ENCODE measurements at places on chromosomes 5 and 9.
A peak's percentile ranks its signal among the peaks of the same experiment; 100 is the strongest.

DNA sequence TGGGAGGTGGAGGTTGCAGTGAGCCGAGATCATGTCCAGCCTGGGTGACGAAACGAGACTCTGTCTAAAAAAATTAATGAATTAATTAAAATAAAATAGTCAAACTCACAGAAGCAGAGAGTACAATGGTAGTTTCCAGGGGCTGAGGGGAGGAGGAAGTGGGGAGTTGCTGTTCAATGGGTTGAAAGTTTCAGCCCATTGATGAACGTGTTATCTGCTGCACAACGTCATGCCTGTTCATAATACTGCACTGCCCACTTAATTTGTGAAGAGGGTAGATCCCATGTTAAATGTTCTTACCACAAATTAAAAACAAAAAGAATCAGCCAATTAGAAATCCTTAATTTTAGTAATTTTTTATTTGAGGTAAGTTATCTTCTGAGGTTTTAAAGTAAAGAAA, 16.4 kb upstream of the RUFY1 start:
- no peak for DNase-seq

GRCh38 chr9:106797299-106797698, 65.7 kb upstream of the ZNF462 start:
- DNase-seq = no peak

DNA sequence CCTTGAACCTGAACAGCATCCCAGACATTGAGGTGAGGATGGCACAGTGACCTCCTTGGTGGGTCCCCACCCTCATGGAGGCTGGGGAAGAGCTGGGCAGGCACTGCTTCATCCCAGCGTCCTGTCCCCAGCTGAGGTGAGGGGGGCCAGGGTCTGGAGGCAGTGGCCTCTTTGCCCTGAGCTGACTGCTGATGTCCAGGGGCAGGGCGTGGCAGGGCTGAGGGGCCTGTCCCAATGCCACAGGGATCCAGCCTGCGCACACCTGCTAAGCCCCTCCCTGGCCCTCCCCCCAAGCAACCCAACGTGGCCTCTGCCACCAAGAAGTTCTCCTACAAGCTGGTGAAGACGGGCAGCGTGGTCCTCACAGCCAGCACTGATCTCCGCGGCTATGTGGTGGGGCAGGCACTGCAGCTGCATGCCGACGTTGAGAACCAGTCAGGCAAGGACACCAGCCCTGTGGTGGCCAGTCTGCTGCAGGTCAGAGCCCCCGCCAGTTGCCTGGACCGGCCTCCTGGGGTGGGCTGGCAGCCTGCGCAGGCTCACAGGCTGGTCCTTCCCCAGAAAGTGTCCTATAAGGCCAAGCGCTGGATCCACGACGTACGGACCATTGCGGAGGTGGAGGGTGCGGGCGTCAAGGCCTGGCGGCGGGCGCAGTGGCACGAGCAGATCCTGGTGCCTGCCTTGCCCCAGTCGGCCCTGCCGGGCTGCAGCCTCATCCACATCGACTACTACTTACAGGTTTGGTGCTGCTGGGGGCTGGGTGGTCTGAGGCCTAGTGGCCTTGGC, 4.9 kb upstream of the EHMT1 start:
- DNase-seq = peak; percentile 36

DNA sequence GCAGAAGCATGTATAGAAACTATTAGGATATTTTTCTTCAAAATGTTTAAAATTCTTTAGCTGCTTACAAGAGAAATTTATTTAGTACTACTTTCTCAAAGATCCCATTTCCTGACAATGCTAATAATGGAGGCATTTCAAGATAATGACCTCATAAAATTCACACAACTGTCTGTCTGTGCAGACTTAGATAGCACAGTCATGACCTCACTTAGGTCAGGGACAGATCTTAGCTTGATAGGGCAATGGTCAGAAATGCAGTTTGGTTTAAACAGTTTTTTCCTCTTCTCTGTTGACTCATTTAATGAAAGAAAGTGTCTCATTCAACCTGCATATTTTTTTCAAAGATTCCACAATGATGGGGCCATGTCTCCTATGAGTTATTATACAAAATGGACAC, 128.4 kb downstream of the GRIA1 start:
- no peak for DNase-seq

GRCh38 chr5:99715921-99716320, 787.1 kb upstream of the CHD1 start:
- no peak for DNase-seq

GRCh38 chr5:19605846-19606407, 382.1 kb downstream of the CDH18 start:
- DNase-seq = no peak

DNA sequence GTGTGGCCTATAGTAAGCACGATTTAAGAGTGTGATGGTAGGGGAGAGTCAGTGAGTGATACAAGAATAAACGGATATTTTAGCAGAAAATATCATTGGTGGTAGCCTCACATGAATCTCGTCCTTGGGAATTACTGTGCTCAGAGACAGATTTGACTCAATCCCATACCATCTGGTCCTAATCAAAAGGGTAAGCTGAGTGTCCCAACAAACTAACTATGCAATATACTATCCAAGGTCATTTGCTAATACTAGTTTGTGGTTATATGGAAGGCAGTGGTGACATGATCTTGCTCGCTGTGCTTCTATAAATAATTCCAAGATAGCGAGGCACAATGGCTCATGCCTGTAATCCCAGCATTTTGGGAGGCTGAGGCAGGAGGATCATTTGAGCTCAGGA, 103.2 kb downstream of the TRPM6 start:
- no peak for DNase-seq

DNA sequence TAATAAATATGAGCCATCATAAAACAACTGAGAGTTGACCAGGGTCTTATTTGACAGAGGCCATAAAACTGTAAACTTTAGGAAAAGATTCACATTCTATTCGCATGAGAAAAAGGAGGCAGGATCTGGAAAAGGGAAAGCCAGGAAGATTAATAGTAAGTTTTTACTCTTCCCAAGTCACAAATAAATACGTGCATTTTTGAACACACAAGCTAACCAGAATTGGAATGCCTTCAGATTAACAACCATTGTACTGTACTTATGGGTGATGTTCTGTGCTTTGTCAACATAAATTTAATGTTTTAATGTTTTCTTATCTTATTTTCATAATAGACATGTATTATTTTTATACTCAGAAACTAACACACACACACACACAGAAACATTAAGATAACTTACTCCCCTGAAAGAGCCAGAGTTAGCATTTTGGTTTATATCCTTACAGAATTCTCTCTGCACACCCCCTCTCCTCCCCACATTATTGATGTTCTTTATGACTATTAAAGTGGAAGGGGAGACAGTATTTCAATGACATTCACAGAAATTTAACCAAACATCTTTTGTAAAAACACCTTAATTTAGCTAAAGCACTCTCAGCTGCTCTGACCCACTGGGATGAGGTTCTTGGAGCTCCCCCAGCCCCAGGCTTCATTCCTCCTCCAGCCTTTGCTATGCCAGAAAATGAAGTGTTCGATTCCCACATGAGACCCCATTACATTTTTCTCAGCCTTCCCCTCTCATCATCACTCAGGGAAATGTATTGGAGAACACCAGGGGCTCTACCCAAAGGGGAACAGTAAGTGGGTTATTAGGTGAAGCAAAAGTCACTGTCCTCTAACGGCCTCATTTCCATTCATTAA, 155.5 kb downstream of the ESM1 start:
- DNase-seq = no peak
